ENCODE measurements at places on chromosomes 3 and 15. TPM values are rescaled to one million over a fixed set of nuclear protein-coding genes. Genes with fewer than 3 reads are reported as not detected.

DNA sequence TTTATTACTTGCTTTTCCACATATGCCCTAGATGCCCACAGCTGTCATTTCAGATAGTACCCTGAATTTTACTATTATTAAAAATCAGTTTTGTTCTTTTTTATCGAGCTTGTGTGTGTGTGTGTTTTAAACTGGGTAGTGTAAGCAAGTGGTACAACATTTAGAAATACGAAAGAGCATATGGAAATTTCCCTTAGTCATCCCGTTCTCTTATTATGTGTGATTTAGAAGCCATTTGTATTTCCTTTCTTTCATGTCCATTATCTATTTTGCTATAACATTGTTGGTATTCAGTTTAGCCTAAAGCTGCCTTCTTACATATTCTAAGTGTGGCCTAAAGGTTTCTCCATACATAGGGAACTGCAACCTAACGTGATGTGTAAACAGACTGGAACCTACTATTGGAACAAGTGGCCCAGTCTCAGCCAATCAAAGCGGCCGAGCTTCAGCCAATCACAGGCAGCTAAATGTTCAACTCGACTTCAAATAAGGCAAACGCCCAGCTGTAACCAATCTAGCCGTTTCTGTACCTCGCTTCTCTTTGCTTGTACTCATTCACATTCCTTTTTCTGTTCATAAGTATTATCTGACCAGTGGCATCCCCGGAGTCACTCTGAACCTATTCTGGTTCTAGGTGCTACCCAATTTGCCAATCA is 14.7 kb upstream of the SYN2 start:
- DNase-seq, result no peak

- no peak for DNase-seq
Measured at GRCh38 chr3:27840807-27841594, 118.9 kb upstream of the EOMES start.

DNA sequence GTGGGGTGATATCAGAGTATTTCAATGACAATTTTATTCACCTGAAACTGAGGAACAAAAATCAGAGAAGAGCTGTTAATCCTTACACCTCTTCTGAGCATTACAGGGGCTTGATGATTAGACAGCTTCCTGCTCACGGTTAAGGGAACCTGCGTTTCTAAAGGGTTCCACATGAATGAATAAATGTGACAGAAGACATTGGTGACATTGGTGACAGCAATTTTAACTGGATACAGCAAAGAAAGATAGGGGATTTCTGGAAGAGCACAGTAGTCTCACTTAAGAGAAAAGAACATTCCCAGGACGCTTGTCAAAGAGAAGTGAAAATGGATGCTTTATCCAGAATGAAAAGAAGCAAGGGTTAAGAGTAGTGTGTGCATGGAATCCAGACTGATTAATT is 235.9 kb upstream of the CNTN3 start:
- no peak for DNase-seq

- DNase-seq, result no peak
Measured at GRCh38 chr15:60969658-60970057, 259.4 kb downstream of the RORA start.

The CMTM8 gene
- 13.0 TPM for total RNA-seq

The TLR9 gene
- 0.90 TPM for total RNA-seq

DNA sequence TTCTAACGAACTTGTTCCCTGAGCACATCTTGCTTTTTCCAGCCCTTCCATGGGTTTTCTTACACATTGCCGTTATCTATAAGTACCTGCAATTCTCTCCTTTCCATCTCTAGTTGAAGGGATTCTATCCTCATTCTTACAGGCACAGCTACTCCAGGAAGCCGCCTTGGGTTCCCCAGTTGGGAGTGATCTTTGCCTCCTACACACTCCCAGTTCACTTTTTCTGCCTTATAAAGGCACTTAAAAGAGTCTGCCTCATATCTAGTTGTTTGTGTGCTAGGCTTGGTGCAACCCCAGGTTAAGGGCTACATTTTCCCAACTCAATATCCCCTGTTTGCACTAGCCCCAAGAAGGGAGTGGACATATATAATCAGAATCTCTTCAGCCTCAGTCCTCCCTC is 44.0 kb upstream of the IREB2 start:
- DNase-seq, result no peak

- no peak for DNase-seq
Measured at GRCh38 chr3:60399861-60400845, 851.1 kb downstream of the FHIT start.

The C3orf80 gene
- not detected for total RNA-seq

GRCh38 chr3:71510510-71510909 is 73.0 kb downstream of the FOXP1 start:
- no peak for DNase-seq

DNA sequence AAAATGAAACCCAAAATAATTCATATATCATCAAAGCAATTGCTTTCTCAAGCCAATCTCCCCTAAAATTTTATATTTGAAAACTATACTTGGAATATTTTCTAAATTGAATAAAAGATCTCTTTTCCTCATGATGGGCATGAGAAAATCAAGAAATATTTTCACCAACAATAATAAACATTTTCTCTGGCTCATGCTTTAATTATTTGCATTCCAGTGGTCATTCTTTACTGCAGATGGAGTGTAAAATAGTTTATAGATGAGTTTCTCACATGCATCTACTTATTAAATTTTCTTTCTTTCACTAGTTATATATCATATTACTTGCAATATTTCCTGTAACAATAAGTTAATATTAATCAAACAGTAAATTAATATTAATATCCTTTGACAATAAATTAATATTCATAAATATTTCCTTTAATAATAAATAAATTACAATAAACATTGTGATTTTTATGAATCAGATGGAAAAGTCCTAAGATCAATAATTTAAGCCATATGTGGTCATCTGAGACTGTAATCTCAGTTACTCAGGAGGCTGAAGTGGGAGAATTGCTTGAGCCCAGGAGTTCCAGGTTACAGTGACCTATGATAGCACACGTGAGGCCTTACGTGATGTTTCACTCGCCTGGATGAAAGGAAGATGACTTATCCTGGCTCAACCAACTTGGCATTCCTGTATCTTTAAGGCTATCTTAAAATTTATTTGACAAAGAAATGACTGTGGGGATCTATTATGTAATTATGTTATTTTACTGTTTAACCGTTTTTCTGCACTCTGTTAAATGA is 958.8 kb downstream of the ZPLD1 start:
- DNase-seq, result no peak

The PLA2G4B gene
- 6.0 TPM for total RNA-seq

- no peak for DNase-seq
Measured at GRCh38 chr3:122067214-122067550, 12.0 kb downstream of the CD86 start.

- DNase-seq, result peak; percentile 89
Measured at GRCh38 chr15:69713726-69714559, 261.3 kb downstream of the RPLP1 start.

- DNase-seq, result no peak
Measured at GRCh38 chr3:178623666-178624255, 87.5 kb downstream of the KCNMB2 start.

DNA sequence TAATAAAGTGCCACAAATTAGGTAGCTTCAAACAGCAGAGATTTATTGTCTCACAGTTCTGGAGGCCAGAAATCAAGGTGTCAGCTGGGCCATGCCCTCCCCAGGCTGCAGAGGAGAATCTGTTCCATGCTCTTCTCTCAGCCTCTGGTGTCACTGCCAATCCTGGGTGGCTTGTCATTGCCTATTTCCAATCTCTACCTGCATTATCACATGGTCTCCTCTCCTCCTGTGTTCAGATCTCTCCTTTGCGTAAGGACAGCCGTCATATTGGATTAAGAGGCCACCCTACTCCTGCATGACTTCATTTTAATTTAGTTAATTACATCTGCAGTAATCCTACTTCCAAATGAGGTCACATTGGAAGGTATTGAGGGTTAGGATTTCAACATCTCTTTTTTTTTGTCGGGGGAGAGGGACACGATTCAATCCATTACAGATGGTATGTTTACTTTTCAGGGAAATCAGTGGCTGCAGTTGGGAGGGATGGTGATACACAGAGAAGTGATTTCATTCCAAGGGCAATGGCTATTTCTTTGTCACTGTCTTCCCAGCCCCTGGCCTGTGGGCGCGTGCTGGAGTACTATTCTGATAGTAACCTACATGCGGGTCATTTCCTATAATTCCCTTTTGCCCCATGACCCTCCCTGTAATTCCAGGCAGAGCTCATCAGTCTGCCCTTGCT is 169.4 kb downstream of the MINAR1 start:
- no peak for DNase-seq

The RASSF1 gene
- 48.8 TPM for total RNA-seq

The ZNF80 gene
- 0.33 TPM for total RNA-seq

- no peak for DNase-seq
Measured at GRCh38 chr3:155554777-155555451, 190.0 kb downstream of the PLCH1 start.

The RAD51 gene
- total RNA-seq, result 67.1 TPM

The C3orf18 gene
- total RNA-seq, result 16.7 TPM

The RHOV gene
- total RNA-seq, result 0.53 TPM

DNA sequence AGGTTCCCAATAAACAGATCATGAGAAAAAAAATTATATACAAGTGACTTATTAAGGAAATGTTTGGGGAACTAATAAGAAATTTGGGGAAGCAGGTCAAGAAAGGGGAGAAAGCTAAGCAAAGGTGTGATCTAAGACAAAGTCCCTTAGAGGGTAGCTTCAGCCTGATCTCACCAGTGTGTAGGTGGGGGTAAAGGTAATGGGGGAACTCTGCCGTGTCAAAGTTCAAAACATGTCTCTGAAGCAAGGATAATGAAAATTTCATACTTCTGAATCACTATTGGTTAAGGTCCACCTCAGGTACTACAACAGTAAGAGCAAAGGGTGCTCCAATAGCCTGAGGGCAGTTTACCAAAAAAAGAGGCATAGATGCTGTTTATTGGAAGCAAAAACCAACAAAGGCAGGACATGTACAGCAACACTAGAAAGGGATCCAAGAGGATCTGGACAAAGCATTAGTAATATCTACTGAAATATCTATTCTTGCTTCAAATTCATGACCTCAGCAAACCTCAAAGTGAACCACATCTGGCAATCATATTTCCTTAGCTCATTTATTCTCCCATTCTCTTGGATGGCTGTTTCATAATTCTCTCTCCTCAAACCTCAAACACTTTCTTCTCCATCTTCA is 6.9 kb downstream of the ACAD11 start:
- DNase-seq, result no peak

DNA sequence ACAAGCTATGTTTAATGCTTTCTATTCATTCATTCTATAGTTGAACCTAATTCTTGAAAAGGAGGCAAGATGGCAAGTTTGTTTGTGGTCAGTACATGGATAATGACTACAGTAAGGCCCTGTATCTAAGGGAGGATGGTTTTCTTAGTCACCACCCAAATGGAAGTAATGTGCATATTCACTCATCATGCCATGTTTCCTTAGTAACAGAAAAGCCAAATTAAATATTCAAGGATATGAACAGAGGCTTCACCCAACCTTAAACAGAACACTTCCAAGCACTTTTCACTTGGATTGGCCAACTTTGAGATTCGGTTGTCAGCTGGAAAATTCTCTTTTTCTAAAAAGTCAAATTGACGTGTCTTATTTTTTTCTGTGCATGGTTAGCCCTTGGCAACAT is 805.3 kb upstream of the LMCD1 start:
- no peak for DNase-seq

Measured in activated CD4-positive, alpha-beta memory T cell treated with anti-CD3 and anti-CD28 coated beads for 36 hours (primary cell).